ENCODE measurements at places on chromosomes 12 and 14. TPM values are rescaled to one million over a fixed set of nuclear protein-coding genes. Genes with fewer than 3 reads are reported as not detected.

TIMM9 gene
- total RNA-seq, result 57.2 TPM

TOX4 gene
- 26.3 TPM for total RNA-seq

KRT82 gene
- total RNA-seq, result not detected

BDKRB2 gene
- total RNA-seq, result 3.9 TPM

GAPDH gene
- 8,018 TPM for total RNA-seq

RHOJ gene
- 0.21 TPM for total RNA-seq

PHETA1 gene
- total RNA-seq, result 8.9 TPM

CLEC2A gene
- not detected for total RNA-seq

TSPAN11 gene
- total RNA-seq, result not detected

CLEC9A gene
- total RNA-seq, result not detected

HOXC13 gene
- total RNA-seq, result not detected

GARIN6 gene
- total RNA-seq, result not detected

GPATCH2L gene
- 44.8 TPM for total RNA-seq

KCNH3 gene
- total RNA-seq, result 0.07 TPM

MSI1 gene
- total RNA-seq, result not detected

TMEM229B gene
- total RNA-seq, result 2.2 TPM

SPTB gene
- total RNA-seq, result 0.07 TPM

GPR84 gene
- total RNA-seq, result not detected

KRT5 gene
- 11,680 TPM for total RNA-seq

SYNDIG1L gene
- not detected for total RNA-seq

PTGDR gene
- total RNA-seq, result not detected

SERPINA10 gene
- not detected for total RNA-seq

CAND1 gene
- total RNA-seq, result 57.7 TPM

SLC8A3 gene
- total RNA-seq, result not detected

METAP2 gene
- total RNA-seq, result 66.9 TPM

KSR2 gene
- not detected for total RNA-seq

POTEM gene
- not detected for total RNA-seq

RIMBP2 gene
- total RNA-seq, result not detected

KRT83 gene
- not detected for total RNA-seq

LGALS3 gene
- total RNA-seq, result 260 TPM

ZNF384 gene
- total RNA-seq, result 21.8 TPM

PRIMA1 gene
- total RNA-seq, result 0.07 TPM

MDGA2 gene
- total RNA-seq, result not detected

FAM90A1 gene
- total RNA-seq, result not detected

KRT72 gene
- not detected for total RNA-seq

LYZ gene
- total RNA-seq, result 0.33 TPM

NPAS3 gene
- total RNA-seq, result not detected

GEMIN2 gene
- 45.6 TPM for total RNA-seq

OR6C75 gene
- not detected for total RNA-seq

DDX54 gene
- total RNA-seq, result 73.8 TPM

EMP1 gene
- 181 TPM for total RNA-seq

USP15 gene
- 24.4 TPM for total RNA-seq

CFAP54 gene
- total RNA-seq, result 0.63 TPM

CLMN gene
- total RNA-seq, result 4.1 TPM

CEP128 gene
- total RNA-seq, result 4.9 TPM

CCDC38 gene
- not detected for total RNA-seq
